ENCODE measurements at places on chromosomes 6 and 20. TPM values are rescaled to one million over a fixed set of nuclear protein-coding genes. Genes with fewer than 3 reads are reported as not detected.

GRCh38 chr6:29769336-29769735 is 46.1 kb downstream of the HLA-F start:
- no peak for DNase-seq

GRCh38 chr20:42484790-42485375 is 704.8 kb downstream of the PTPRT start:
- DNase-seq: no peak

DNA sequence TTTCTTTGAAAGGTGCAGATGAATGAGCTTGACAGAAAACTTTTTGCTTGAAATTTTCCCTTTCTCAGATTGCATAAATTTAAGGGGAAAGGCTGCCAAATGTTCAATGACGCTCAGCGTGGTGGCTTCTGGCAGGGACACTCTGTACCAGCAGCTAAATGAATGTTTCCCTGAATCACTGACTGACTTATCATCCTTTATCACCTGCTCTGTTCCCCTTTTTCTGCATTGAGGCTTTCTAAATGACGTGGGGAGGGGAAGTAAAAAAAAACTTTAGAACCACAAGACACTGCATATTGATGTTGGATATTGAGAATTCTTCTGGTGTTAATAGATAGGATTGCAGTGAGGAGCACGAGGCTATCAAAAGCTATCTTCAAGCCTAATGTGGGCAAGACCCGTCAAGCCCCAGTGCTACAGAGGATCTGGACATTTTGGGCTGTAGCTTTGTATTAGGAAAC is 46.9 kb upstream of the ENPP5 start:
- no peak for DNase-seq

DNA sequence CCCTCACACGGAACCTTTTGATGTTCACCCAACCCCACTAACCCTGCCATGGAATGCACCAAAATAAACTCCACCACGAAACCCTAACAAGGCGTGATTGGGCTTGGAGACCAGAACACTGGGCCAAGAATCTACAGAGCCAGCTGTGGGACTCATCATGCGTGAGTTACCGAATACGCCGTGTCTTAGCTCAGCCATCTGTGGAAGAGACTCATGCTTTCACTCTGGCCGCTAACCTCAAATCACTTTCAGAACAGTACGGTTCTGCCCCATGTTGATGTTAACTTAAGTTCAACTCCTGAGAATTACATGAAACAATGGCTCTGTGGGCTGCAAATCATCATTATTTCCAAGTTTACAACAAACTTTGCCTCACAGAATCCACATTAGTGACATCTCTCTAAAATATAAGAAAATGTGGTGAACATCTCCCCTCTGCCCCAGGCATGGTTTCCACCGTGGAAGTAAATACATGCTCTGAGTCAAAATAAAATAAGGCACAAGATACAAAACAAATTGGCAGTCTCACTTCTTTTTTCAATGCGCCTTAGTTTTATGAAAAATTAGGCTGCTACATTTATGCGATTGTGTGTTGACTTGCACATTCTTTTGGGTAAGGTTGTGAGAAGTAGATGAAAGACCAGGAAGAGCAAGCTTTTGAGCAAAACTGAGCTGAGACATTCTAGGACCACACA is 308.9 kb upstream of the EXOC2 start:
- no peak for DNase-seq

- peak; percentile 66 for DNase-seq
These were observed 29.8 kb downstream of the SYNJ2 start for GRCh38 chr6:158011478-158011920.

DNA sequence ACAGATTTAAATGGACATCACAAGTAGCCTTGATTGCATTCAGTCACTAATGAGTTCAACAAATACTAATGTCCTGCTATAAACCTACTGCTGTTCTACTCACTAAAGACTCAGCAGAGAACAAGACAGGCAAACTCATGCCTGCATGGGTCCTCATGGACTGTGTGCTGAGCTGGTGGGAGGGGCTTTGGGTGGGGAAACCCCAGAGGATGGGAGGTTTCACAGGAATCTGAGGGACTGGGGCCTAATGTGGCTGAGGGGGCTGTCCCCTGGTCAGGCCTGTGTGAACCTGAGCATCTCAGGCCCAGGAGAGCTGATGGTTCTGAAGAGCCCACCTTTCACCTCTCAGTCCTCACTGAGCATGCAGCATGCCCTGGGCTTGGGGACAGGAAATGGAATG is 1.4 kb downstream of the CST8 start:
- DNase-seq: no peak

DNA sequence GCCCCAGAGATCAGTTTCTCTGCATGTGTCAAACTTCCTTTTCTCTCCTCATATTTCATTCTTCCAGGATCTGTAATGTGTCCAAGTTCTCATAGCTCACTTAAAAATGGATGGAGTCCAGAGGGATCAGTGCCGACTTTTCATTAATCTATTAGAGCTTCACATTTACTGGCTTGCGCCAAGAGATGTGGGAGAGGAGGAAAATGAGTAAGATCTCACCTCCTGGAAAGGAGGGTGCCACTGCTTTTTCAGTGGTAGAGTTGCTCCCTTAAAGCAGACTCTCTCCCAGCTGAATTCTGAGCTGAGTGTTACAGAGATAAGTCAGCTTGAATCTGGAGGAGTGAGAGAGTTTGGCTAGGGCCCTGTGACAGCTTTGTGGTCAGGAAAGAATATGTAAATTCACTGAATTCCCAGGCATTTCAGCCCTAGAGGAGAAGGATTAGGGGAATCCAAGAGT is 175.9 kb downstream of the SOX4 start:
- DNase-seq: peak; percentile 30

GRCh38 chr6:130929036-130929678 is 102.0 kb downstream of the SMLR1 start:
- DNase-seq: peak; percentile 54

- peak; percentile 62 for DNase-seq
These were observed 44.2 kb downstream of the KCNK5 start for GRCh38 chr6:39184906-39185580.

- DNase-seq: no peak
These were observed 9.6 kb downstream of the SIGLEC1 start for GRCh38 chr20:3702611-3703391.

- peak; percentile 32 for DNase-seq
These were observed 72.6 kb upstream of the RNF24 start for GRCh38 chr20:4087923-4088322.

- no peak for DNase-seq
These were observed 1085.6 kb downstream of the KIF16B start for GRCh38 chr20:15487682-15488081.

DNA sequence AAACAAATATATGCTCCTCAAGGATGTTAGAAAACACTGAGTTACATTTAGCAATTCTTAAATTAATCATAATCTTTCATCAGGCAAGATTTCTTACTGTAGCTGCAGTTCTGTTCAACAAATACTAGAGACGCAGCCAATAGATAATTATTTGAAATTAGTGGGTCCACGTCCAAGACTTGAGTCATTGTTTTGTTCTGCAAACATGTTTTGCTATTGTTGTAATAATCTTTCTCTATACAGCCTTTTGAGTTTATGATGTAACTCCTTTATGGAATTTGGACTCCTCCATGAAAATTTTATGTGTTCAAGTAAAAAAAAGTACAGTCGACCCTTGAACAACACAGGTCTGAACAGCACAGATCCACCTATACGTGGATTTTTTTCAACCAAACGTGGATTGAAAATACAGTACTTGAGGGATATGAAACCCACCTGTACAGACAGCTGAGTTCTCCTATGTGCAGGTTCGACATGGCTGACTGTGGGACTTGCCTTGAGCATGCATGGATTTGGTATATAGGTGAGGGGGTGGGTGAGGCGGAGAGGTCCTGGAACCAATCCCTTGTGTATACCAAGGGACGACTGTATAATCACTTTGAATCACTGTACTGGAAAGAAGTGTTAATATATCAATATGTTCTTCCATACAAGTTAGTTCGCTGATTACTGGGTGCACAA is 41.3 kb upstream of the SLC22A16 start:
- peak; percentile 46 for DNase-seq

GRCh38 chr20:61460261-61461052 is 208.4 kb downstream of the CDH4 start:
- no peak for DNase-seq

DNA sequence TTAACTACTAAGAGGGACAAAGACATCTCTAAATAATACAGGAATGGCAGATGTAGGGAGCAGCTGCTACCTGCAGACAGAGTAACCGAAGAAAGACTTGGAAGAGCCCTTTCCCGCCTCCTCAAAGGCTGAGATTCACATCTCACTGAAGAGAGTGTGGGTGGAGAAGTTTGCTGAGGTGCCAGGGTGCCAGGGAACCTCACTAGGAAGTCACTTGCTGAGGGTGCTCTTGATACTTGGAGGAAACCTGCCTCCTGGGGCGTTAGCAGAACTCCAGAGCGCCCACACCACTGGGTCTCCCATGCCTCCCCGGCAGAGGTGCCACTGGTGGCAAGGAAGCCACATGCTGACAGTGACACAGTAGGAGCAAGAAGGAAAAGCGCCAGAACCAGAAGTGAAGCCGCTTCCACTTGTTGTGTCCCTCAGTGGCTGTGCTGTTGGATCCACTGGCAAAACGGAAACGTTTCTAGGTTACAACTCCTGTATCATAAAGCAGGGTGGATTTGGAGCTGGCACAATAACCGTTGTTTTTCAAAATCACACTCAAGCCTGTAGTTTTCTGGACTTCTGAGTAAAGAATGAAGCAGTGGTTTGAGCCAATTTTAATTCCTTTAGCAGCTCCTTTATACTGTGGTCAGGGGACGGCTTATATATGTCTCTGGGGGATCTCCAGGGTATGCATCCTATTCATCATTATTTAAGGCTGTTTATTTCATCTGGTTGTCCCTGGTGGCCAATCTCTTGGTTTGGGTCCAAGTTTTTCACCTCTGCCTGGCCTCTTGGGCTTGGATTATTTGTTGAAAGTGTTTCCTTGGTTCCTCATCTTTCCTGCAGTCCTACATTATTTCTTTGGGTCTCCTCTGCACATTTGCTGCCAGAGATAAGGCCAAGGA is 64.5 kb downstream of the CDC5L start:
- no peak for DNase-seq

- DNase-seq: peak; percentile 95
These were observed 7.6 kb upstream of the BMP5 start for GRCh38 chr6:55882718-55883569.

GRCh38 chr6:117783279-117783678 is 108.0 kb downstream of the NUS1 start:
- DNase-seq: no peak

DNA sequence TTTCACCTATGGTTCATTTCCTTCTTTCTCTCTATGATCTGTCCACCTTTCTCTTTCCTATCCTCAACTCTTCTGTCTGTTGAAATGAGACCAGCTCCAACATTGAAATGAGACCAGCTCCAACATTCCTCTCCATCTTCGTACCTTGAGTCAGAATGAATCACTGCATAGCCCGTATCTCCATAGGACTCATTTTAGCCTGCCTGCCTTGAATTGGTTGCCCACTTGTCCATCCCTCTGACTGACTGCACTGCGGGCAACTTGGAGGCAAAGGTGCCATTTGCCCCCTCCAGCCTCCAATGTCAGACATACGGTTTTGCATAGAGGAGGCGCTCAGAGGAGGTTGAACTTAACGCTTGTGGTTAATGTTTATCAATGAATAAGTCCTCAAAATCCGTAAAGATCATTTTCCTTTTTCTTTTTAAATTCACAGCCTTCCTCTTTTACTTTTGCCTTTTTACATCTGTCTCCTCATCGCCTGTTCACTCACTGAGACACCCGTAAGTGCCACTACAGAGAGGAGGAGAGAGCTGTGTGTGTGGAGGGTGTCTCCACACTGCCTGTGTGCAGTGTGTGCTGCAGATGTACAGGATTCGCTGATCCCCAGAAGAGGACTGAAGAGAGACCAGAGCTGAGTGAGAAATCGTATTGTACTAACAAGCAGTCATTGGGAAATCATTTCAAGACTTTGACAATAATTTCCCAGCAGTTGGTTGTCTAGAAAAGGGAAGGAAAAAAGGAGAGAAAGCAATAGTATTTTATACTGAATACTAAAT is 579.6 kb upstream of the MAP3K7 start:
- peak; percentile 8 for DNase-seq

- DNase-seq: no peak
These were observed 86.2 kb downstream of the CDS2 start for GRCh38 chr20:5212907-5213487.

- no peak for DNase-seq
These were observed 159.5 kb upstream of the MAFB start for GRCh38 chr20:40848526-40848925.

GRCh38 chr20:61980647-61981583 is 84.8 kb downstream of the TAF4 start:
- peak; percentile 66 for DNase-seq

GRCh38 chr6:157790548-157791160 is 32.4 kb upstream of the SNX9 start:
- no peak for DNase-seq

DNA sequence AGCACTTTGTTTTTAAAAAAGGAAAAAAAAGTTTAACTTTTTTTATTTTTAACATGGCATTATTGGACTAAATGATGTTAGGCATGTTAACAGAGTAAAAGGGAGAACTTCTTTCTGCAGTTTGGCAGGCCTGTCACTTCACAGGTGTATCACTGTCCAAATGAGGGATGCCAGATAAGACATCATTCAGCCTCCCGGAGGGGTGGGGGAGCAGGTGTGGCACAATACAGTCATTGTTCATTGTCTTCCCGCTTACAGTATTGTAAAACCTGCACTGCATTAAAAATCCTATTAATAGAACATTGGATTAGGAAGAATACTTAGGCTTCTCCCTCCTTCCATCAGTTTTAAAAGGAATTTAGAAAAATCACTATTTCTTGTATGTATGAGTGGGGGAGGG is 80.7 kb downstream of the CARMIL1 start:
- DNase-seq: peak; percentile 74

DNA sequence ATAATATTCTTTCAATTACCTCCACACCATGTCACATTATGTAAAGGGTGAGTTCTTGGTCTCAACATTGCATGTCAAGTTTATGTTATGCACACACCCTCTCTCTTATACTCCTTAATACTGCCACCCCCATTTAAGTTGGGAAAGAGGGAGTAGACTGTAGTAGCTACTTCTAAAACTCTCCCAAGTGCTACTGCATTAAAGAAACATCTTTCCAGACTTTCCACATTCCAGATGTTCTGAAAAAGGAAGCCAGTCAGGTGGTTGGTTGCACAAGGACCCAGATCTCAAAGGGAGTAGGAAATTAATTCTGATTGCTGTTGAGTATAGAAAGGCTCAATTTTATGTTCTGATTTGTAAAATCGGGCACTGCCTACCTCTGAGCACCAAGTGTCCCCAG is 419.5 kb downstream of the CD83 start:
- no peak for DNase-seq

- DNase-seq: peak; percentile 89
These were observed at the start of gene NQO2 for GRCh38 chr6:2999618-3000557. Gene NQO2 (plus strand): TSS chr6:2999894. CDS start chr6:3006553, 6,659 bp downstream.

GRCh38 chr6:88920774-88921733 is 42.4 kb downstream of the RNGTT start:
- DNase-seq: no peak

Gene CFAP206
- 0.07 TPM for total RNA-seq

Gene C20orf202
- total RNA-seq: not detected

Gene TP53TG5
- total RNA-seq: not detected

Gene RNF182
- total RNA-seq: 24.7 TPM

Data from PC-3 (cell line).